ENCODE measurements at places on chromosomes 13 and 19.

DNA sequence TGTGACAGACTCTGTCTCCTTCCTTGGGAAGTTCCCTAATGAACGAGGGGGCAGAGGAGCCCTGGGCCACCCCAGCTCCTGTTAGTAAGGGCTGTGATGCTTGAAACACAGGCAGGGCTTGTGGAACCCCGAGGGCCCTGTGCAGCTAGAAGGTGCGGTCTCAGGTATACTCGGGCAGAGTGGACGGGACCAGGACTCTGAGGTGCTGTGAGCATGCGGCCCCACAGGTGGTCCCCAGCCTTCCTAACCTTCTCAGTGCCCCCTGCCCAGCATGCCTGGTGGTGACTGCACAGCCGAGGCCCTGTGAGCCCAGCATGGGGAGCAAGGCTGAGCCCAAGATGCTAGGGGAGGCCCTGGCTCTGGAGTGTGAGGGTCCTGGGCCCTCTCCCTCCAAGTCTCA, 4.0 kb upstream of the SIGLEC8 start:
- no peak for DNase-seq

DNA sequence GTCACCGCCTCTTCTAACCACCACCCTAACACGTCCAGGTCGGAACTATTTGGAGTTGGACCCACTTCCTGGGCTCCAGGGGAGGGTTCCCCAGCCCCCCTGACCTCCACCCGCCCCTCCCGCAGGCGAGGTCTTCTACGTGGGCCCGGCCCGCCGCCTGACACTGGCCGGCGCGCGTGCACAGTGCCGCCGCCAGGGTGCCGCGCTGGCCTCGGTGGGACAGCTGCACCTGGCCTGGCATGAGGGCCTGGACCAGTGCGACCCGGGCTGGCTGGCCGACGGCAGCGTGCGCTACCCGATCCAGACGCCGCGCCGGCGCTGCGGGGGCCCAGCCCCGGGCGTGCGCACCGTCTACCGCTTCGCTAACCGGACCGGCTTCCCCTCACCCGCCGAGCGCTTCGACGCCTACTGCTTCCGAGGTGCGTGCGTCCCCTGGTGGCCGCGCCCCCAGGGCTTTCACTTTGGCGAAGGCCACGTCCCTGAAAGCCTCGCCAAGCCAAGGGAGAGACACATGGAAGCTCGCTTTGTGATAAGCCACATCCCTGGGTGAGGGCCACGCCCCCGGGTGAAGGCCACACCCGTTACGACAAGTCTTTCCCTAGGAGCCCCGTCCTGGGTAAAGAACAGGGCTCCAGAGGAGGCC, 13.2 kb downstream of the NCAN start:
- DNase-seq, result peak; percentile 73

- no peak for DNase-seq
Observed at GRCh38 chr19:1634242-1634937, 18.0 kb downstream of the TCF3 start.

- DNase-seq, result no peak
Observed at GRCh38 chr13:26663791-26664190, 96.8 kb downstream of the GPR12 start.

- DNase-seq, result no peak
Observed at GRCh38 chr13:91580749-91581148, 182.3 kb downstream of the GPC5 start.

DNA sequence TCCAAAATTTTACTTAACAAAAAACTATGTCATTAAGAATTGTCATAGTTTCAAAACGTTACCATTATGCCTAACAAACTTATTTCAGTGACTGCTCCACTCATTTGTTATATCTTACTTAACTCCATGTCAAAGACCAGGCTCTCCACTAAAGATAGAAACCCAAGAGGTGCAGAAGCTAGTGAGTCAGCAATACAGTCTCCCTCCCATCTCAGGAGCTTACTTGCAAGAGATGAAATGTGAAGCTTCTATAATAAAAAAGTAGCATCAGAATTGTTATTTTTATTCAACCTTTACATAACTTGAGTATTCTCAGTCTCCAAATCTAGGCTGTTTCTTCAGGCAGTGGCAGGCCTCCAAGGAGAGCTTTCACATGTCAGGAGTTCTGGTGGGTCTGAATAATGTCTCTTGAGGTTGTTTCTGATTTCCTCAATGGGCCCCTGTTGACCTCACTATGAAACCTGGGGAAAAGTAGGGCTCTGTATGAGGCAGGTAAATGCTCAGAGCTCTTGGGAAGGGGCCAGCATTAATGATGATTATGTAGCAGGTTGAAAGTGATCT, 242.0 kb downstream of the NDFIP2 start:
- no peak for DNase-seq

DNA sequence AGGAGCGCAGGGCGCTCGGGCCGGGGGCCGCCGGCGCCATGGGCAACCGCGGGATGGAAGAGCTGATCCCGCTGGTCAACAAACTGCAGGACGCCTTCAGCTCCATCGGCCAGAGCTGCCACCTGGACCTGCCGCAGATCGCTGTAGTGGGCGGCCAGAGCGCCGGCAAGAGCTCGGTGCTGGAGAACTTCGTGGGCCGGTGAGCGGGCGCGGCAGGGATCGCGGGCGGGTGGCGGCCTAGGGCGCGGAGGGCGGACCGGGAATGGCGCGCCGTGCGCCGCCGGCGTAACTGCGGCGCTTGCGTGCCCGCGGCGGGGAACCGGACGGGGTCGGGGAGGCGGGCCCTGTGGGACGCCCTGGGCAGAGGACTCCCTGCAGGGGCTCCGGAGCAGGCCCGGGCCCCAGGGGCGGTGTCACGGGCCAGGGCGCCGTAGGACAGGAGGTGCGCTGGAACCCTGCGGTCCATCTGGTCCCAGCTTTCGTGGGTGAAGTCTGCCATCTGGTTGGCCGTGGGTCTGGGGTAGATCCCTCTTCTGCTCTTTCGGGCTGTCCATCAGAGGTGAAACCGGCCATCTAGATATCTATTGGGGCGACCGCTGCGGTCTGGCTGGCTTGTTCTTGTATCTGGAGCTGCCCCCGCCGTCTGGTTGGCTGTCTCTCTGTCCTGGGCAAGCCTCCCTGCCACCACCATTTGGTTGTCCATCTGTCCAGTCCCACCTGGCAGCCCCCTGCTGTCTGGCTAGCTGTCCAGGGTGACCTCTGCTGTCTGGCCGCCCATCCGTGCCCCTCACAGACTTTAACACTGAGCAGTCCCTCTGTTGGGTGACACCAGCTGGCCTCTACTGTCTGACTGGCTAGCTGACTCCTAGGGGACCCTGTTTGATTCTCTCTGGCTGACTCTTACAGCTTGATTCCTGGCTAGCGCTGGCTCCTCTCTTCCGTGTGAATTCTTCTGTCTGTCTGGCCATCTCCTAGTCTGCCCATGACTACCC, 622 bp downstream of the DNM2 start:
- DNase-seq, result peak; percentile 35

DNA sequence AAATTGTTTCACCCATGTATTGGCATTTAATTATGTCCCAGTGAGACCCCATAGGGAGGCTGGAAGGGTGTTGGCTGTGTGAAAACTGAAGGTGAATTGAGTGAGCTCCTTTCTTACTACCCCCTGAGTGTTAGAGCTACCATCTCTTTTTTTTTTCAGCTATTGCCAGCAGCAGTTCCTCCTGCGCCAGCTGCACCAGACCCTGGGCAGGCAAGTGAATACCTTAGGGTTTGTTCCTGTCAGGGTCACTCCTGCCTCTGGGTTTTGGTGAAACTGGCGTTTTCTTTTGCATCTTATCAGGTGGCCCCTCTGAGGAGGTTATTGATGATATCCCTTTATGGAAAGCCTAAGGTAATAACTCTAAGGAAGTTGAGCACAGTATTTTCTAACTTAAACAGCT, 25.5 kb downstream of the CEACAM8 start:
- no peak for DNase-seq

DNA sequence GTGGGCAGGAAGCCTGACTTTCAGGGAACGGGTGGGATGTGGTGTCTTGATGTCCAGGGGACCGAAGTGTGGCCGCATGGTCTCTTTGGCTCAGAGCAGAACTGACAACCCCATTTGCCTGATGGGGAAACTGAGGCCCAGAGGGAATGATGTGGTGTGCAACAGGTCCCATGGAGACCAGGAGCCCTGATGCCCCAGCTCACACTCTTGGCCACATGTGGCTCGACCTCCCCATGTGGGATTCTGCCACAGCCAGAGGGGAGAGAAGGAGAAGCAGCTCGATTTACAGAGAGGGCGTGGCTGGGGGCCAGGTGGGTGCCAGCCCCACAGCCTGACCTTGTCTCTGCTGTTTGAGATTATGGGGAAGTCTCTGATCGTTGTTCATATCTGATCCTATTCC, 128.1 kb downstream of the TEX29 start:
- no peak for DNase-seq

DNA sequence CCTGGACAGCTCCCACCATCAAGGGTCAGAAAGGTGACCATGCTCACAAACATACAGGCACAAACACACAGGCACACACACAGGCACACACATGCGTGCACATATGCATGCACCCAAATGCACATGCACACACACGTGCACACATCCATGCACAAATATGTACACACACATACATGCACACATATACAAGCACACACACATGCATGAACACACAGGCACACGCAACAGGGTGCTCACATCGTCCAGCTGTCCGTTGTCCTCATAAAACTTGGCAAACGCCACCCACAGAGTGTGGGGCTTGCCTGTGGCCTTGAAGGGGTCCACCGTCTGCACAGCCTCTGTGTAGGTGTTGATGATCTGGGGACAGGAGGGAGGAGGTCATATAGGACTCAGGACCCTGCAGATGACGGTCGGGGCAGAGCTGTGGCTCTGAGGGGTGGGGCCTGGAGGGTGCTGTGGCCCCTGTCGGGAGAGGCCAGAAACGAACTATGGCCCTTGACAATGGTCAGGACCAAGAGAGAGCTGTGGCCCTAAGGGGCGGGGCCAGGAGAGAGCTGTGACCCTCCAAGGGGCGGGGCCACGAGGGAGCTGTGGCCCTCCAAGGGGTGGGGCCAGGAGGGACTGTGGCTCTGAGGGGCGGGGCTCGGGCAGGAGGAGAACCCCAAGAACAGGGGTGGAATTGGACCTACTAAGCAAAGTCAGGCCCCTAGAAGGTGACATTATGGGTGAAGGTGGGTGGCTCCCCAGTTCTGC, 6.2 kb downstream of the XAB2 start:
- no peak for DNase-seq

GRCh38 chr13:50125304-50125553, 110.0 kb downstream of the KCNRG start:
- no peak for DNase-seq
